GM18507 (cell line): ENCODE measurements at places on chromosomes 3 and 15.

- DNase-seq, result no peak
Observed at GRCh38 chr3:42662813-42663535, 9.5 kb downstream of the ZBTB47 start.

GRCh38 chr3:46092702-46093080, 65.4 kb upstream of the XCR1 start:
- no peak for DNase-seq

DNA sequence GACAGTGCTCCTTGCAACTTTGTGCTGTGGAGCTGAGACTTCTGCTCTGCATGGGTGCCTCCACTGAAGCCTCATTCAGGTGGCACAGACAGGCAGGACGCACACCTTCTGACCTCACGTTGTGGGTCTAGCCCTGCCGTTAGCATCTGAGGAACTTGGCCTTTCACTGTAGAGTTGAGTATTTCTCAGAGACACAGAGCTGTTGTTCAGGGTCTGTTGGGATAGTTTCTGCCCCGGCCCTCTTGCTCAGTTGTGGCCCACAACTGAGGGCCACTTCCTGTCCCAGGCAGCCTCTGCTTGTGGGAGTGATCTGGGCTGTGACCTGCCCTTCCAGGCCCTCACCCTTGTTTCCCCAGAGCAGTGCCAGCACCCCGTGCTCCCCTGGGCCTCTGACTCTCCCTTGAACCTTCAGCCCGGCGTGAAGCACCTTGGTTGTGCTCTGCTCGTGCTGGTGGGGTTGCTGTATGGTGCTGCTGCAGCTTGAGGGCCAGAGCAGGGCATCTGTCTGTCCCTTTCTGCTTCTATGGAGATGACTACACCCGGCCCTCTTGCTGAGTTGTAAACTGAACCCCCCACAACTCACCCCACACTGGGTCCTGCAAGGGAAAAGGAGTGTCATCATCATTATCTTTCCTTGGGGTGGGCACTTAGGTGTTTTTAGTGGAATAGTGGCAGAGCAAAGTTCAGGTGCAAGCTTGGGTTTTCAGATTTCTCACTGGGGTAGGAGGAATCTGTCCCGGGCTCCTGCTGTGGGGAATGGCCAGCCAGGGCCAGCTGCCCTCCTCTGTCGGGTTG, 11.7 kb downstream of the BAHD1 start:
- DNase-seq, result no peak

GRCh38 chr3:35448681-35449080, 190.6 kb upstream of the ARPP21 start:
- DNase-seq, result no peak

- DNase-seq, result no peak
Observed at GRCh38 chr3:125145751-125146475, 66.6 kb downstream of the SLC12A8 start.

DNA sequence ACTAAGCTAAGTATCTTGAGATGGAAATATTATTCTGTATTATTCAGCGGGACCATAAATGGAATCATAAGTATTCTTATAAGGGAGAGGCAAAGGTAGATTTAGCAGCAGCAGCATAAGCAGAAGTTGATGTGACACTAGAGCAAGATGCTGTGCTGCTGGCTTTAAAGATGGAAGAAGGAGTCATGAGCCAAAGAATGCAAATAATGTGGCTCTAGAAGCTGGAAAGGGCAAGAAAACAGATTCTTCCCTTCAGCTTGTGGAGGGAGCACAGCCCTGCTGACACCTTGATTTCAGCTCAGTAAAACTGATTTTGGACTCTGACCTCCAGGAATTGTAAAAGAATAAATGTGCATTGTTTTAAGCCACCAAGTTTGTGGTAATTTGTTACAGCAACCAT, 144.2 kb upstream of the ANKRD28 start:
- DNase-seq, result no peak

DNA sequence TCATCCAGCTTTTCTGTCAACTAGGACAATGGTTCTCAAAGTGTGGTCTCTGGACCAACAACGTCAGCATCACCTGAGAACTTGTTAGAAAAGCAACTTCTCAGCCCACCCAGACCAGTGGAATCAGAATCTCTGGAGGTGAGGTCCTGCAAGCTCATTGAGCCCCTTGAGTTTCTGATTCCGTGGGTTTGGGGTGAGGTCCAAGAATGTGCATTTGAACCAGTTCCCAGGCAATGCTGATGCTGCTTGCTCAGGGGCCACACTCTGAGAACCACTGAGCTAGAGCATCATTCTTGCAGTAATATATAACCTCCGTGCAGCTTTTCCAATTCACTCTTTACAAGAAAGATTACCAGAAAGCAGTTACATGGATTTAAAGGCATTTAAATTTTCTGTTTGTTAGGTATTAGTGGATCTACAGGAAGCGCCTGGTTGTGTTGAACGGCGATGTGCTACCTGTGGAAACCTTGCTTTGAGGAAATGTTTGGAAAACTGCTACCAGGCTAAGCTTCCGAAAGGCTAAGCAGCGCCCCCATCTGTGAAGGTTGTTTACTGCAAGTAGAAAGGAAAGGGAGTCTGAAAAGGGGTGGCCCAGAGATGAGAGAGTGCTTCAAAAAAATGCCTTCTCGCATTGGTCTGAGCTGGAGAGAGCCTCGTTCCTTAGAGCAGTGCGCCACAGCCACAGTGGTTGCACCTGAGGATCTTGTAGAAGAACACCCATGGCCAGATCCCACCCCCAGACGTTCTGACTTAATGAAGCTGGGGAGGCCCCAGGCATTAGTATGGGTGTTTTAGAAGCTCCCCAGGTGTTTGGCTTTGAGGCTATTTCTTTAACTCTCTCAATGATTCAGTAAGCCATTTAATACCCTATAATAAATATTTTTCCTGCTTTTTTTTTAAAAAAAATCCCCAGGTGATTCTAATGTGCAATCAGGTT, 50.0 kb downstream of the RLBP1 start:
- no peak for DNase-seq

GRCh38 chr3:170480111-170480510, 61.4 kb downstream of the CLDN11 start:
- DNase-seq, result no peak
